ENCODE measurements at places on chromosomes 1 and 21. TPM values are rescaled to one million over a fixed set of nuclear protein-coding genes. Genes with fewer than 3 reads are reported as not detected.

SERINC2 gene
- total RNA-seq = 30.4 TPM

S100A8 gene
- total RNA-seq = not detected

CNIH3 gene
- 7.7 TPM for total RNA-seq

FLG2 gene
- not detected for total RNA-seq

MARK1 gene
- 10.8 TPM for total RNA-seq
